ENCODE measurements at places on chromosomes 4 and X. TPM values are rescaled to one million over a fixed set of nuclear protein-coding genes. Genes with fewer than 3 reads are reported as not detected.

The ZNF711 gene
- total RNA-seq: 11.4 TPM

The RASSF6 gene
- 0.09 TPM for total RNA-seq

The RS1 gene
- total RNA-seq: not detected

The DUX4 gene
- total RNA-seq: not detected

The CSAG3 gene
- total RNA-seq: not detected

The ARHGAP6 gene
- 0.84 TPM for total RNA-seq

The FABP2 gene
- total RNA-seq: not detected

The FAT1 gene
- 48.0 TPM for total RNA-seq

The ANOS1 gene
- total RNA-seq: 0.09 TPM

The PPARGC1A gene
- 34.6 TPM for total RNA-seq

The RAB33A gene
- total RNA-seq: 0.50 TPM

The IL1RAPL2 gene
- total RNA-seq: 1.3 TPM

The CTAG2 gene
- not detected for total RNA-seq

The NHSL2 gene
- total RNA-seq: 1.2 TPM

The EPGN gene
- total RNA-seq: 0.75 TPM

The MAGEA4 gene
- total RNA-seq: not detected

The KCND1 gene
- 0.28 TPM for total RNA-seq

The CTAG1B gene
- total RNA-seq: not detected

The VGLL1 gene
- total RNA-seq: not detected

The LONRF3 gene
- total RNA-seq: 26.7 TPM

The ZNF81 gene
- 5.4 TPM for total RNA-seq

The CLDN34 gene
- total RNA-seq: not detected

The CXorf65 gene
- total RNA-seq: not detected

The F8A2 gene
- total RNA-seq: not detected

The SHROOM3 gene
- 25.8 TPM for total RNA-seq

The FAM9C gene
- total RNA-seq: not detected

The ATP2B3 gene
- total RNA-seq: not detected

The DUSP9 gene
- total RNA-seq: 1.9 TPM

The IL2 gene
- not detected for total RNA-seq

The CENPVL3 gene
- not detected for total RNA-seq

The CCDC158 gene
- total RNA-seq: 4.0 TPM

The SASH3 gene
- total RNA-seq: 4.5 TPM

The RP2 gene
- total RNA-seq: 10.5 TPM

The JAKMIP1 gene
- total RNA-seq: 0.50 TPM

The RHOXF2 gene
- not detected for total RNA-seq
